ENCODE measurements at places on chromosomes 5 and 9. TPM values are rescaled to one million over a fixed set of nuclear protein-coding genes. Genes with fewer than 3 reads are reported as not detected.

SPATA24 gene
- polyA plus RNA-seq: 6.5 TPM

ORM1 gene
- polyA plus RNA-seq: 2.1 TPM

PALM2AKAP2 gene
- 2.2 TPM for polyA plus RNA-seq

ANKRD31 gene
- 0.11 TPM for polyA plus RNA-seq

PCDHB5 gene
- 8.6 TPM for polyA plus RNA-seq

ARSK gene
- polyA plus RNA-seq: 7.8 TPM

SPINK4 gene
- not detected for polyA plus RNA-seq

FBP2 gene
- polyA plus RNA-seq: not detected

PCDHB11 gene
- polyA plus RNA-seq: 3.2 TPM

TUSC1 gene
- 22.4 TPM for polyA plus RNA-seq

CDO1 gene
- polyA plus RNA-seq: 12.7 TPM

PRRX2 gene
- 0.77 TPM for polyA plus RNA-seq

LRRC19 gene
- not detected for polyA plus RNA-seq

HAPLN1 gene
- polyA plus RNA-seq: 0.40 TPM

ZNG1F gene
- polyA plus RNA-seq: 4.7 TPM

MYOT gene
- polyA plus RNA-seq: 0.51 TPM

SYK gene
- 1.4 TPM for polyA plus RNA-seq

MZB1 gene
- 1.7 TPM for polyA plus RNA-seq

ADAM19 gene
- polyA plus RNA-seq: 10.1 TPM

PCDHGB3 gene
- polyA plus RNA-seq: 1.1 TPM

HTR4 gene
- polyA plus RNA-seq: 0.07 TPM

OR1J2 gene
- not detected for polyA plus RNA-seq

NUTM2F gene
- polyA plus RNA-seq: not detected

ADRB2 gene
- 0.41 TPM for polyA plus RNA-seq

CBY3 gene
- polyA plus RNA-seq: not detected

GARIN3 gene
- polyA plus RNA-seq: not detected

FAXDC2 gene
- polyA plus RNA-seq: 43.7 TPM

DOLPP1 gene
- 8.6 TPM for polyA plus RNA-seq

GAPT gene
- polyA plus RNA-seq: 2.2 TPM

TMOD1 gene
- 56.8 TPM for polyA plus RNA-seq

RNF183 gene
- not detected for polyA plus RNA-seq

All from ovary (tissue), 10 donors.